ENCODE measurements at places on chromosomes 11 and 22. TPM values are rescaled to one million over a fixed set of nuclear protein-coding genes. Genes with fewer than 3 reads are reported as not detected.
A peak's percentile ranks its signal among the peaks of the same experiment; 100 is the strongest.

MMP12 gene
- polyA plus RNA-seq: 0.60 TPM

OAF gene
- 73.0 TPM for polyA plus RNA-seq

DNA sequence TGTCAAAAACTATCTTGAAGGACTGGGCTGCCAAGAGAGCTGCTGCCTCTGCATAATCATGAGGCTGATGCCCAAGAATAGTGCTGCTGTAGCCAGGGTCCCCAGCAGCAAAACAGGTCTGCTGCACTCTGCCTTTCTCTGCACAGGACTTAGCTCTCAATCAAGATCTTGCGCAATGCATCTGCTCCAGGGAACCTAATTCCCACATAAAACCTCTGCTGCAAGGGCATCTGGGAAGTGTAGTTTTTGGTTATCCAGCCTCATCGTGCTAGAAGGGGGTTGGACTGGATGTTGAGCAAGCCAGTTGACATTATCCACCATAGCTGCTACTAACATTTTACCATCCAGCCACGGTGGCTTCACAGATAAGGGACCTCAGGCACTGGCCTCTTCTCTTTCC lies 192.7 kb downstream of the C11orf91 start:
- DNase-seq: peak; percentile 67

TMEM9B gene
- polyA plus RNA-seq: 64.9 TPM

DNA sequence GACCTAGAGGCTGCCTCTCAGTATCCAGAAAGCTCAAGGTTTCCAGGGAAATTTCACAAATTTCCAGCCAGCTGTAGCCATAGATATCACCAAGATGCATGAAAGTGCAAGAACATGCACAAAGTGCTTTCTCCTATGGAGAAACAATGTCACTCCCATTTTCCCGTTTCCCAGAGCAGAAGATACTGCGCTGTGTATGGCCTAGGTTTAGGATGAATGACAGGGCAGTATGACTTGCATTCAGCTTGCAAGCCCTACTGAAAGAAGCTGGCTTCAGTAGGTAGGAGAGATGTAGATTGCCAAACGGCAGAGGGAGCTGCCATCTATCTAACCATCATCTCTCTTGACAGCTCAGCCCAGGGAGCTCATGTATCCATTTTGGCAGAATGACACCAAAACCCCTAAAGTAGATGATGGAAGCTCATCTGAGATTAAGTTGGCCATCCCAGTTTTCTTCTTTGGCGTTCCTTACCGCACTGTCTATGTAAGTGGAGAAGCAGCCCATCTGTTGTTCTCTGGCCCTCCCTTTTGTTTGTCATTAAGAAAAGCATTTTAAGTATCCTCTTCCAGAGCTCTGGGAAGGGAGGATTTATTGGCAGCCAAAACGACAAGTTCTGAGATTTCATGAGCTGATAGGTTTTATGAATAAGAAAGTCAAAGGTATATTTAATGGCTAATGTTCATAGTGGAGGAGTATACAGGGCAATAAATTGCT lies 4.6 kb downstream of the TECTA start:
- DNase-seq: no peak

GRCh38 chr11:76824083-76824939 lies 36.4 kb upstream of the ACER3 start:
- no peak for DNase-seq

C11orf97 gene
- polyA plus RNA-seq: 0.59 TPM

DNA sequence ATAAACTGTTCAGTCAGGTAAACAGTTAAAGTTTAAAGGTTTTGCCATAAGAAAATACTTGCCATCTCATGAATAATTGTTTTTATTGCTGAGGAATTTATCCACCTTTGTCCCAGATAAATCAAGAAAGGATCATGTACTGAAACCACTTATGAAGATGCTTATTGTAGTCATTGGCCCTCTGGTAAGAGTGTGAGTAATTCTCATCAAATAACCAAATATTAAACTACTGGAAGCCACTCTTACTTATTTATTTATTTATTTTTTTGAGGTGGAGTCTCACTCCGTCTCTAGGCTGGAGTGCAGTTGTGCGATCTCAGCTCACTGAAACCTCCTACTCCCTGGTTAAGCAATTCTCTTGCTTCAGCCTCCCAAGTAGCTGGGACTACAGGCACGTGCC lies 35.1 kb downstream of the TMEM135 start:
- DNase-seq: no peak

DNA sequence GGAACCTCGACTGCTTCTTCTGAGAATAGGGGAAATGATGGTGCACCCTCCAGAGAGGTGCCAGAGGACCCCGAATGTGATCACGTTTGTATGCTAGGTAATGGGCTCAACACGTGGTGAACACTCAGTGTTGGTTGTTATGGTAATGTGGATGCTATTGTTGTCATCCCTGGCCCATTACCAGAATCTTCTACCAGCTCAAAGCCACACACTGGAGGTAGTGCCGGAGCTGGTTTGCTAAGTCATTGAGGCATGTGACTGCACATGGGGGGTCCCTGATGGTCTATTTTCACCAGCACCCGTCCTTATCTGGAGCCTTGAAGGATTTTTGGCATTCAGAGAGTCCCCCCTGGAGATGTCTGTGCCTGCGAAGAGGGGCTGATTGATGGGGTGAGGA lies 119.1 kb upstream of the CD82 start:
- no peak for DNase-seq

DNA sequence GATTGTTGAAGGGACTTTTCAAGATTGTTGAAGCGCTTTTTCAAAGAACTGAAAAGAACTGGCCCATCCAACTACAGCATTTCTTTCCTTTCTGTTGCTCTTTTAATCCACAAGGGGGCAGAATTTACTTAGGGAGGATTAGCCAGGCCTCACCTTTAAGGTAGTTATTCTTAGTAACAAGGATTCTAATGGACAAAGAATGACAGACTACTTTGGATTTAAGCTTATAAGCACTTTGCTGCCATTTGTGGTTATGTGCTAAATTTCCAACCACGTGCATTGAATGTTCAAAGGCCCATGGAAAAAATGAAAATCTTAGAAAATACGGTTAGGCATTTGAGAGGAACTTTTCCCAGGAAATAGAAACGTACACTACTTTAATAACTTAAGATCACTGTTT lies 49.5 kb upstream of the HSPA8 start:
- peak; percentile 72 for DNase-seq

UBE2L6 gene
- 109 TPM for polyA plus RNA-seq

CREB3L1 gene
- polyA plus RNA-seq: 275 TPM

GRCh38 chr11:35765211-35765610 lies 102.6 kb downstream of the TRIM44 start:
- no peak for DNase-seq

DNA sequence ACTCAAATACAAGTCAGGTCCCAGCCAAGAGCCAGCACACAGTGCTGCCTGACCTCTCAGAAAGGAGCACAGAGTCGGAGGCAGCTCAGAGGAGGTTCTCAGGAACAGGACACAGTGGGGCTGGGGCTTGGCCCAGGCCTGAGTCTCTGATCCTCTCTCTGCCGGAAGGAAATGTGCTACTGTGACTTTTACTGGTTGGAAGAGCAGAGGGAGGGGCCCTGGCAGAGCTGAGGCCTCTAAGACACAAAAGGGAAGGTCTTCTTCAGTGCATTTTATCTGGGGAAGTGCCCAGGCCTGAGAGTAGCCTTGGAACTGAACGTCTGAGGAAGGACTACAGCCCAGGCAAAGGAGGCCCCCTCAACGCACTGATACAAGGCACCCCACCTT lies 16.2 kb upstream of the CASTOR1 start:
- DNase-seq: no peak

APOBEC3F gene
- polyA plus RNA-seq: 10.0 TPM

DNA sequence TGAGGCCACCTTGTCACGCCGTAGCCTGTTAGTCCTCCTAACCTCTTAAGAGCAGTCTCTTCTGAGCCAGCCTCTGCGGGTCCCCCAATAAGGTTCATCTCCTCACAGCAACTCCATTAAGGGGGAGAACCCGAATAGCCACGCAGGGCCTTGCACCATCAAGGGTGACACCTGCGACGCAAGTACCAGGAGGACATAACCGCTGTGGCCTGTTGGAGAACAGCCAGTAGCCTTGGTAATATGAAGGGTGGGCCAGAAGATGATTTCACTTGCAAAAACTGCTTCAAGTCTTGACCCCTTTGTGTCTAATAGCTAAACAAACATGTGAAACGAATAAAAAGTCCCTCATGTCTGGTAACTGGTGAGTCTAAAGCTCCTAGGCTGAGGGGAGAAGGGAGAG lies 14.8 kb downstream of the ARFGAP2 start:
- DNase-seq: no peak

VWA5A gene
- 26.3 TPM for polyA plus RNA-seq

GRCh38 chr11:125929445-125930075 lies 16.3 kb upstream of the VSIG10L2 start:
- no peak for DNase-seq
